ENCODE measurements at places on chromosomes 2 and 18. TPM values are rescaled to one million over a fixed set of nuclear protein-coding genes. Genes with fewer than 3 reads are reported as not detected.

The FAM110C gene
- 1.8 TPM for total RNA-seq

The STRADB gene
- 50.1 TPM for total RNA-seq

The PCARE gene
- not detected for total RNA-seq

The GMCL1 gene
- total RNA-seq: 19.6 TPM

The CTAGE1 gene
- not detected for total RNA-seq

The TRPM8 gene
- not detected for total RNA-seq

DNA sequence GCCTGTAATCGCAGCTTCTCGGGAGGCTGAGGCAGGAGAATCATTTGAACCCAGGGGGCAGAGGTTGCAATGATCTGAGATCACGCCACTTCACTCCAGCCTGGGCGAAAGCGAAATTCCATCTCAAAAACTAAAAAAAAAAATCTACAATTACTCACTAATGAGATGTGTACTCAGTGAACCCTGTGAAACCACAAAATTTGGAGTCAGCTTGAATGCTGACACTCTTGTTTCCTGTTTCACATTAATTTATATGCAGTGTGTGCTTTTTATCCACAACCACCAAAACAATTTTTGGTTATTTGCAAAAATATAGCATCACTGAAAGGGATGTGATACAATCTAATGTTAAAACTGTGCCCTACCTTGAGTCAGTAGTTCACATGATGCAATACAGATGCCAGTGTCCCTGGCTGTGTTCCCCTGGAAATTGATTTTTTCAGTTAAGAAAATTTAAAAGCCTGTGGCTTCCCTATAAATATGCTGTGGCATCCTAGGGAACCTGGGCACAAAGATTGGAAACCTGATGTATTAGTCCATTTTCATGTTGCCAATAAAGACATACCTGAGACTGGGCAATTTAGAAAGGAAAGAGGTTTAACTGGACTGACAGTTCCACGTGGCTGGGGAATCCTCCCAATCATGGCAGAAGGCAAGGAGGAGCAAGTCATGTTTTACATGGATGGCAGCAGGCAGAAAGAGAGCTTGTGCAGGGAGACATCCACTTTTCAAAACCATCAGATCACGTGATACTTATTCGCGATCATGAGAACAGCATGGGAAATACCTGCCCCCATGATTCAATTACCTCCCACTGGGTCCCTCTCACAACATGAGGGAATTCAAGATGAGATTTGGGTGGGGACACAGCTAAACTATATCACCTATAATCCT is 337.5 kb upstream of the NT5C1B start:
- DNase-seq: no peak

DNA sequence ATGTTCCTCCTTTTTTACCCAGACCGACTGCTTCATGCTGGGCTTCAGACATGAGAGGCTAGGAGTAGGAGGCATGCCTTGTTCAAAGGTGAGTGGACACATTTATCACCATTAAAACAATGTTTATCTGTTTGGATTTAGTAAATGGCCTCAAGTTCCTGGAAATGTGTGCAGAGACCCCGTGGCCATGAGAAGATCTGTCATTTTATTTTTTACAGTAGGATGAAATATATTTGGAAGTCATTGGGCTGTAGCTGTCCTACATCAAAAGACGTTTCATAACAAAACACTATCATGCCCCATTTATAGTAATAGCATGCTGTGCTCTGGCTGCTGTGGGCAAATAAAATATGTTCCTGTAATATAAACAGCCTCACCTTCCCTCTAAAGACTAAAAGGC is 403.9 kb upstream of the TNP1 start:
- DNase-seq: no peak

GRCh38 chr18:3217948-3218647 is 1.7 kb downstream of the MYOM1 start:
- peak; percentile 59 for DNase-seq

DNA sequence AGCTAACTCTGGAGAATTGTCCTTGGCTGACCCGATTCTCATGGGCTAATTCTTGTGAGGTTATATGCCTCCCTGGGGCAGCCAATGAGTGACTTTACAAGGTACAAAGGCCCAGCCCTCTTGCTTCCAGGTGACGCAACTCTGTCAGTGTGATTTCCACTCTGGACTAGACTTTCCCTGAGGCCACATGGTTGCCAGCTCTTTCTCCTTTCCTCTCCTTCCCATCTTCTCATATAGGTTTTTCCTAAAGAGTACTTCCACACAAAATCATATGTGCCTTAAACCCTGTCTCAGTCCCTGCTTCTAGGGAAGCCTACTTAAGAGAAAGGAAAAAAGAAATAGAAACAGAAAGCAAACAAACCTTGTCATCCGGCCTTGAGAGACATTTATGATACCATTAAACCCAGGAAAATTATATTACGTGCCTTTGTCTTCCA is 226.2 kb upstream of the ZSWIM2 start:
- no peak for DNase-seq

DNA sequence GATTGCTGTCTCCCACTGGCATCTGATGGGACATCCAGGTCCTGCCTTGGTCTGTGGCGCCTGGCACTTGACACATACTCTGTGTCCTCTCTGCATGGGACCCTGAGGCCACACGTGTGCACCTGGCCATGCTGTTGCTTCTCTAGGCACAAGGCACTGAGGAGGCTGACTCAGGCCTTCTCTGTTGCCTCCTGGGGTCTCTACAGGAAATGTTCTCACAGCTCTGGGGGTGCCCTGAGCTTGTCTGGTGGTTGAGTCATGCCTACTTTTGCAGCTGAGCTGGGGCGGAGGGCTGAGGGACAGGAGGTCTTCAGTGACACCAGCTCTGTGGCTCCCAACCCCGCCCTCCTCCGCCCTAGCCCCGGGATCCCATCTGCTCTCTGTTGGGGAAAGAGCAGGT is 207.0 kb upstream of the HS6ST1 start:
- DNase-seq: no peak

GRCh38 chr2:88481691-88482336 is 29.3 kb upstream of the FOXI3 start:
- DNase-seq: no peak

DNA sequence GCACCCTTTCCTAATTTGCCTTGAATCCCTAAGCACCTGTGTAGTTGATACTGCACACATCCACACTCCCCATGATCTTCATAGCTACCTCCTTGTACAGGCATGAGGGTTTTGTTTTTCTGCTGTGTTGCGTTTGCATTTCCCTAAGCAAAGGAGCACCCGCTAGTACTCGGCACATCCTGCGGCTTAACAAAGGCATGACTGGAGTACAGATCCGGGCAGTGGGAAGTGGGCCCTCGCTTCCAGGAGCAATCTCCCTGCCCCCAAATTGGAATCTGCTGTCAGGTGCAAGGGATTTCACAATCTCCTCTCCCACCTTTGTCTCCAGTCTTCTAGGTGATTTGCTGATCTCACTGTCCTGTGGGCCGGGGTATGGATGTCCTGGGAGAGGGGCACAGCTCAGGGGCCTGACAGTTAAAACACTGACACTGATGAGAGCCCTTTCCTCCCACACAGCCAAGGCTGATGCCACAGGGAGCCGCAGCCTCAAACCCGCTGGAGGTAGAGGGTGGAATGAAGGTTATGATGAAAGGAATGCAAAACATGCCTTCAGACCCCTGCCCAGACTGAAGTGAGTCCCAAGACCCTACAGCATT is 98.7 kb upstream of the THOC1 start:
- DNase-seq: peak; percentile 60

DNA sequence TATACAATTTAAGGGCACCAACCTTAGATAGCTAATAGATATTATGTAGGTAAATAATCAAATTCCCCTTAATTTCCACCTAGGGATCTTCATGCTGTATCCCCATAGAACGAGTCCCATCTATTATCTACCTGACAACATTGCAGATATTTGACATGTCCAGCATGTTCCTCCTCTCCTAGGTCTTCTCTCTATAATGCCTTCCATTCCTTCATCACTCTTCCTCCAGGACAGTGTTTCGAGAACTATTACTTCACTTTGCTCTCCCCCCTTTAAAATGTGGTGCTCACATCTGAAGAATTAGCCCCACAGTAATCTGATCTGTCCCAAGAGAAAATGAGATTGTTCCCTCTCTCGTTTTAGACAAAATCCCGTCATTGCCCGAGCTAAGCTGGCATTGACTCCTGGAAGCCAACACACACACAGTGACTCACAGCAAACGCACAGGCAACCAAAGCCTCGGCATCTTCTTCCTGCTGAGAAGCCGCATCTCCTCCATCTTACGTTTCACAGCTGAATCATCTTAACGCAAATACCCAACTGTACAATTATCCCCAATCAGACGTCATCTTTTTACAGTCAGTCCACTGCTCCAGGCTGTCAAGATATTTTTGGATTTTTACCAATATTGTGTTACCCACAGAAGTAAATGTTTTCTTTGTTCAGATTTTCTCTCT is 162.9 kb upstream of the AGAP1 start:
- no peak for DNase-seq

- no peak for DNase-seq
Observed at GRCh38 chr2:26193578-26194231, 20.8 kb downstream of the GAREM2 start.

DNA sequence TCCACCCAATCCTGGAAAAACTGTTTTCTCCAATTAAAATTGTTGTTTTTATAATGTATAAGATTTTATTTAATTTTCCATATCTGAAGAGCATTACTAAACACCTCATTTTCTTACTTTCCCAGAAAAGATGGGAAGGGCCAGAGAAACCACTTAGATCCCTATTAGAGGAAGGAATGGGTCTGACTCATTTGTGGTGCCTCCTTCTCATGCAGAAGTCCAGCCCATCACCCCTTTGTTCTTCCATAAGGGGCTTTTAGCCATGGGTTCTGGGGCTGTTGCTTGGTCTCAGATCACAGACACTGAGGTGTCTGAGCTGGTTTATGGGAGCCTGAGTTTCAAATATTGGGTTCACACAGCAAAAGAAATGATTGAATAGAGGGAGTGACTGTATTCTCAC is 152.2 kb downstream of the ESCO1 start:
- DNase-seq: no peak

DNA sequence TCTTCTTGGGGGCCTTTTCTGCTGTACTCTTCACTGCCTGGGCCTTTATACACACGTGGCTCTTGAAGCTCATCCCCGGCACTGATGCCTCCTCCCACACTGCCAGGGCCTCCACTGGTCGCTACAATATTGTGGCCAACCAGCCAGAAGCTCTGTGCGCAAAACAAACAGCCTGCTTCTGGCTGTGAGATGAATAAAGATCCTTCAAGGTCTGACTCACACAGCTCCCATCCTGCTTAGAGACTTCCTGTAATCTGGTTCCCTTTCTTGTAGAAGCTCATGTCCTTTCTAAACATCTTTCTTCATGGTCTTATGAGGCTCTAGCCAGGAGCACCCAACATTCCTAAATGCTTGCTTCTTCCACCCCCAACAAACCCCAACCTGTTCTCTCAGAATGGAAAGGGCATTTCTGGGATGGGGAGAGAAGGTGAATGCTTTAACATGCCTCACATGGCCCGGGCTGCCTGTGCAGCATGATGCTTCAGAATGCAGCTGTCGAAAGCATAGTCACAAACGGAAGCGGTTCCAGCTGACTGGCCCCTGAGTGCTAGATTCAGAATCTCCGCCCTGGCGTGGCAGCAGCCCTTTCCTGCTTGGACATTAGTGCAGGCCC is 24.6 kb downstream of the NRP2 start:
- DNase-seq: peak; percentile 56

All from endodermal cell (in vitro differentiated cells).